BJ (cell line): ENCODE measurements at places on chromosomes 5 and 9. TPM values are rescaled to one million over a fixed set of nuclear protein-coding genes. Genes with fewer than 3 reads are reported as not detected.

- no peak for DNase-seq
Measured at GRCh38 chr5:84568171-84568570, 183.5 kb upstream of the EDIL3 start.

Gene TMC1
- polyA plus RNA-seq: 1.2 and 1.3 TPM in 2 replicates

Gene ADAMTSL1
- 12.6 and 17.2 TPM in 2 replicates for polyA plus RNA-seq

DNA sequence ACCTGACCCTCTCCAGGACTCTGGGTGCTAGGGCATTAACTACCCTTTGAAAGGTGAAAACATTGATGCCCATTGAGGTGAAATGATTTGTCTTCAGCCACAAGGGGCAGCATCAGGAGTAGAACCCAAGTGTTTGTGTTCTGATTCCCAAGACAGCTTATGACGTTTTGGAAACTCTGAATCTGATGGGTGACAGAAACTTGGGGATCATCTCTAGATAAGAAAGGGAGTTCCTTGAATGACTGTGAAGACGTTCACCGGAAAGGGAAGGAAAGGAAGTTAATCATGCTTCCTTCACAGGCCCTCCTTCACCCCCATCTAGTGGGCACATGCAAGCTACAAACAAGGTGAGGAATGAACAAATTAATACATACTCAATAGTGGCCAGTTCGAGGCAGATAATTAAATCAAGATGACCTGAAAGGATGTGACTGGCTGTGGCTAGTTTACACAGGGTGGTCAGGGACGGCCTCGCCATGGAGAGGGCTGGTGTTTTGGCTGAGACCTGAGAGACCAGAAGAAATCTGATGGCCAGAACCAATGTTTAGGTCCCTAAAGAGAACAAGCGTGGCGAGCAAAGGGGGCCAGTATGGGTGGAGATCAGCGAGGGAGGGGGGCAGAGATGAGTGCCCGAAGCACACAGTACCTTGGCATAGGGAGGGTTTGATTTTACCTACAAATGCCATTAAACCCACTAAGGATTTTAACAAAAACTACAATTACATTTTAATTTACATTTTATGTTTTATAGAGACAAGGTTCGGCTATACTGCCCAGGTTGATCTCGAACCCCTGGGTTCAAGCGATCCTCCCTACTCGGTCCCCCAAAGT, 937 bp upstream of the SLC26A2 start:
- DNase-seq: no peak

DNA sequence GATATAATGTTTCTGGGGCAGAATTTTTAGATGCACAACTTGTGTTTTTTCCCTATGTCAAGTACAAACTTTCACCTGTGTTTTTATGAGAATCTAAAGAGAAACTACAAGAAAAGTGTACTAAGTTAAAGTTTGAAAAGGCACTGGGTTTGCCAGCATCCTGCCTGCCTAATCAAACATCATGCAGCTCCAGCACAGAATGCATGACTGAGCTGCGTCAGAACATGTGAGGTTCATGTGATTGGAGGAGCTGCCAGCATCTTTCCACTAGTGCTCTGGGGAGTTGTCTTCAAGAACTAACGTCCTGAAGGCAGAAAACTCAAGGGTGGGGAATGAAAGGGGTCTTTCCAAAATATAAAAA, 46.1 kb upstream of the RIC1 start:
- DNase-seq: no peak
